ENCODE measurements at places on chromosomes 2 and 18.

DNA sequence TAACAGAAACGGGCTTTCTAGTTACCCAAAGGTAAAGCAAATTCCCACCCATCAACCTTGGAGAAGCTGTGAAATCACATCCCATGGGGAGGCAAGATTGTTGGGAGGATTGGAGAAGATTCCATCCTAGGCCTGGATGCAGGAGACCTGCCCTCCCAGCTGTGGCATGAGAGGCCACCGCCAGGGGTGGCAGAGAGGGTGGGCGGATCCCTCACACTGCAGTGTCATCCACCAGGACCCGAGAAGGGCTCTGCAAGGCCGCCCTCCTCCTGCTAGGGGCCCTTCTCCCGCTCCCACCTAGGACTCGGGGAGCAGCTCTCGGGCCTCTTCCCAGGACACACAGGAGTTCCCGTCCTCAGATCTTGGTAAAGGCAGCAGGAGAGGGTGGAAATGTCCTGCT is 15.5 kb upstream of the ATG16L1 start:
- DNase-seq, result peak; percentile 38
- peaks cover 19% of the 10 kb centered on the region for H3K4me1 ChIP-seq
- no peaks in the 10 kb centered on the region for H3K36me3 ChIP-seq
- no peak overlapping the region for H3K27ac ChIP-seq
- no peaks in the 10 kb centered on the region for H3K27me3 ChIP-seq

- no peaks in the 10 kb centered on the region for H3K4me1 ChIP-seq
- no peak for DNase-seq
- H3K27ac ChIP-seq, result no peak overlapping the region
Observed at GRCh38 chr2:215082446-215082845, 56.0 kb downstream of the ABCA12 start.

GRCh38 chr2:23569761-23570365 is 184.9 kb downstream of the KLHL29 start:
- H3K27ac ChIP-seq, result no peak overlapping the region
- peaks cover 61% of the 10 kb centered on the region for H3K27me3 ChIP-seq
- H3K36me3 ChIP-seq, result no peaks in the 10 kb centered on the region
- H3K4me3 ChIP-seq, result no peak overlapping the region

- H3K27me3 ChIP-seq, result no peaks in the 10 kb centered on the region
- H3K27ac ChIP-seq, result no peak overlapping the region
- peaks cover 70% of the 10 kb centered on the region for H3K36me3 ChIP-seq
- DNase-seq, result no peak
Observed at GRCh38 chr2:191385416-191386160, 140.4 kb downstream of the MYO1B start.

DNA sequence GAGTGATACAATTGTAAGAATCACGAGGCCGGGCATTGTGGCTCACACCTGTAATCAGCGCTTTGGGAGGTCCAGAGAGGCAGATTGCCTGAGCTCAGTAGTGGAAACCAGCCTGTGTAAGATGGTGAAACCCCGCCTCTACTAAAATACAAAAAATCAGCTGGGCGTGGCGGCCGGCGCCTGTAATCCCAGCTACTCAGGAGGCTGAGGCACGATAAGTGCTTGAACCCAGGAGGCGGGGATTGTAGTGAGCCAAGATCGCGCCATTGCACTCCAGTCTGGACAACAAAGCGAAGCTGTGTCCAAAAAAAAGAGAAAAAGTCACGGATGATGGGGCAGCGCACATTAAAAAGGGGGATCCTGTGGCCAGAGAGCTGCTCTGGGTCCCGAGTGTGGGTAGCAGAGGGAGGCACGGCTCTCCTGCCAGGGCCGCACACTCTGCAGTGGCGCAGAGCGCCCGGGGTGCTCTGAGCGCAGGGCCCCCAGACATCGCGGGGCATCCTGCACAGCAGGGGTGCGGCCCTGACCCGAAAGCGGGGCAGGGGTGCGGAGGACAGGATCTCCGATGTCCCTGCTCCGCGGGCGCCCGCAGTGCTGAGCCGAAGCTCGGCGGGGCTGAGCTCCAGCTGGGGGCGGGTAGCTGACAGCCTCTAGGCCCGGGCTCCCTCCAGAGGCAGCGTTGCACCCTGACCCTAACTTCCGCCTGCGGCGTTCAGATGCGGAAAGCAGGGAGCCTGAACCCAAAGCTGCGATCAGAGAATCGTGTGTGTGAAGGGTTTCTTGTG is 30.4 kb upstream of the RAB6D start:
- H3K36me3 ChIP-seq, result no peaks in the 10 kb centered on the region
- H3K27ac ChIP-seq, result no peak overlapping the region
- H3K27me3 ChIP-seq, result peaks cover 26% of the 10 kb centered on the region
- peak; percentile 14 for DNase-seq

GRCh38 chr2:212114489-212114888 is 424.1 kb downstream of the ERBB4 start:
- no peaks in the 10 kb centered on the region for H3K27me3 ChIP-seq
- no peaks in the 10 kb centered on the region for H3K36me3 ChIP-seq
- no peak overlapping the region for H3K27ac ChIP-seq
- H3K4me3 ChIP-seq, result no peak overlapping the region
- no peaks in the 10 kb centered on the region for H3K4me1 ChIP-seq

DNA sequence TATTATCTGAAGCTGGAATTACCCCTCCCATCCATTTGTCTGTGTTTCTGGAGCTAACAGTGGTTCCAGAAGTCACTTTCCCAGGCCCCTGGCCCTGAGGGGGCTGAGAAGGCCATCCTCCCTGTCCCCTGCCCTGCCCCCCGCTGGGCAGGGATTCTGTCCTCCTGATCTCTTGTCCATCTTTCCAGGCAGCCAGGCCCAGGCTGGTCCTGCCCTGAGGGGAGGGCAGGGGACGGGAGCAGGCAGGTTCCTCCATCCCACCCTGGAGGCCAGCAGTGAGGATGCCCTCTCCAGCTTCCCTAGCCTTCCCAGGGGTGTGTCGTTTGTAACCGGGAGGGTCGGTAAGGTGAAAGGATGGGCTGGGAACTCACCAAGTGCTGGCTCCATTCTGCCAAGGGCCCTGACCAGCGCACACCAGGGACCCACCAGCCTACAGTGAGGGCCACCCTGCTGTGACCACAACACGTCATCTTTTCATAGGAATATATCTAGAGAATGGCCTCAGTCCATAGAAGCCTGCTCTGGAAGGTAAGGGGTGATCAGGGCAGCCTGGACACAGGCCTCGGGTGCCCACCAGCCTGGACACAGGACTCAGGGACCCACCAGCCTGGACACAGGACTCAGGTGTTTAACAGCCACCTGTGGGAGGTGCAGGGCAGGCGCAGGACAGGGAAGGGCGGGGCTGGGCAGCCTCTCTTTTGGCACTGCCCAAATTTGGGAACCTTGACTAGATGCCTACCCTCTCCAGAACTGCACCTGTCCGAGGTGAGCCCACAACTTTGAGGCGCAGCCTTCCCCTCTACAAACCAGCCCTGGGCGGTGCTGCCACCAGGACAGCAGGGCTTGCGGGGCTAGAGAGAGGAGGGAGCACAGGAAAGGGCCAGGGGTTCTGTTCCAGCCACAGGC is 35.8 kb upstream of the GPC1 start:
- no peaks in the 10 kb centered on the region for H3K4me1 ChIP-seq
- H3K27me3 ChIP-seq, result peaks cover 98% of the 10 kb centered on the region
- H3K36me3 ChIP-seq, result no peaks in the 10 kb centered on the region
- no peak overlapping the region for H3K27ac ChIP-seq

DNA sequence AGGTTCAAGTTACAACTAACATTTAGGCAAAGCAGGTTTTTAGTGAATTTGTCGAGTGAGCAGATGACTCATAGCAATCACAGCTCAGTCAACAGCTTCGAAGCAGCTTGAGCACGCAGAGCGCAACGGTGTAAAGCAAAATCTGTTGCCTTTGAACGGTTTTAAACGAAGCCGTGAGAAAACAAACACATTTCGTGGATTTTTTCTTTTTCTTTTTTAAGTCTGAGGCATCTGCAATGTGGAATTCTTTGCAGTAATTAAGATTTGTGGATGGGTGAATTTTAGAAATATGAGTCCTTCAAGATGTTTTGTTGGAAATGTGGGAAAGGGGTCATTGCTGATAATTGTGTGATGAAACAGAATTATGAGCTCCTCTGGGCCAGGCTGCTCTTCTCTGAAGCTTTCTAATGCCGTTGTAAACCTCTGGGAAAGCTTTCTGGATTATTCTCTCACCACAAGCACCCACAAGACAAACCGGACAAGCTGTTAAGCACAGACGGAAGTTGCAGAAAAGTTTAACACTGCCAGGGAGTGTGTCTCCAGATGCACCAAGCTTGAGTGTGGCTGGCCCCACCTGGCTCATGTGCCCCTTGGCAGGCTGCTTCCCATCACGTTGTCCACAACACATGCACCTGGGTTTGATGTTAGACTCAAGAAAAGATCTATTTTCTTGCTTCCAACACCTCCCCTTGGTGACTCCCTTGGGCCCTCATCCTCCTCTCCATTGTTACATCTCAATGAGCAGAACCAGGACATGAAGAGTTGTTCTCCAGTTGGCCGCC is 224.7 kb downstream of the ACKR3 start:
- no peak overlapping the region for H3K27ac ChIP-seq
- H3K4me3 ChIP-seq, result no peak overlapping the region
- H3K27me3 ChIP-seq, result no peaks in the 10 kb centered on the region
- no peaks in the 10 kb centered on the region for H3K4me1 ChIP-seq

GRCh38 chr18:49243391-49243790 is 217.1 kb downstream of the DYM start:
- peaks cover 9% of the 10 kb centered on the region for H3K4me1 ChIP-seq
- no peaks in the 10 kb centered on the region for H3K27me3 ChIP-seq
- H3K27ac ChIP-seq, result no peak overlapping the region
- no peaks in the 10 kb centered on the region for H3K36me3 ChIP-seq
- no peak for DNase-seq

GRCh38 chr2:214631406-214631805 is 178.1 kb downstream of the BARD1 start:
- no peaks in the 10 kb centered on the region for H3K27me3 ChIP-seq
- no peak overlapping the region for H3K4me3 ChIP-seq
- no peaks in the 10 kb centered on the region for H3K4me1 ChIP-seq
- DNase-seq, result no peak

DNA sequence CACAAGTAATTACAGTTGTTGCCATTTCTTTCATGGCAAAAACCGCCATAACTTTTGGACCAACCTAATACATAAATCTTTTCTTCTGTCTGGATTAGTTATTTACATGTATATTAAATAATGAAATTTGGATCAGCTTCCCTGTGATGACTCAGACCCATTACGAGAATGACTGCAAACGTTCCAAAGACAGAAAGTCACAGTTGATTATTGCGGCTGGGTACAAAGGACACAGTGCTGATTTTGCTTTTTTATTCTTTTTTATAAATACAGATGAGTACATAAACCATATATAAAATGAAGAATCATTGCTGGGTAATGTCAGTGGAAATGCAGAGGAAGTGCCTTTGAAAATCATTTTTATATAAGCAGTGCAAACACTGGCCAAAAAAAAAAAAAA is 126.2 kb downstream of the TWIST2 start:
- no peaks in the 10 kb centered on the region for H3K36me3 ChIP-seq
- H3K4me1 ChIP-seq, result no peaks in the 10 kb centered on the region
- no peak for DNase-seq
- H3K27me3 ChIP-seq, result peaks cover 2% of the 10 kb centered on the region
- no peak overlapping the region for H3K4me3 ChIP-seq

DNA sequence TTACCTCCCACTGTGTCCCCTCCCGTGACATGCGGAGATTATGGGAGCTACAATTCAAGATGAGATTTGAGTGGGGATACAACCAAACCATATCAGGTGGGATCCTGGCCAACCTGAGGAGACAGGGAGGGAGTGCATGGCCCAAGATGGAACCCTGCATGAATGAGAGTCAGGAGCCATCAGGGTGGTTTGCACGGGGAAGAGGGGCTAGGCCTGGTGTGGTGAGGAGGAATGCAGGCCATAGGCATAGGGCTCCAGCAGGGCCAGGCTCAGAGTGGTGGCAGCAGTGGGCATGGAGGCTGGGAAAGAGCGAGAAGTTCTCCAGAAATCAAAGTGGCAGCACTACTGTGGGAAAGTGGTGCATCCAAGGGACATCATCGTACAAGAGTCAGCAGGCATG is 74.0 kb upstream of the BCL2L11 start:
- H3K36me3 ChIP-seq, result no peaks in the 10 kb centered on the region
- no peak overlapping the region for H3K4me3 ChIP-seq
- H3K4me1 ChIP-seq, result peaks cover 23% of the 10 kb centered on the region
- H3K27me3 ChIP-seq, result peaks cover 1% of the 10 kb centered on the region

DNA sequence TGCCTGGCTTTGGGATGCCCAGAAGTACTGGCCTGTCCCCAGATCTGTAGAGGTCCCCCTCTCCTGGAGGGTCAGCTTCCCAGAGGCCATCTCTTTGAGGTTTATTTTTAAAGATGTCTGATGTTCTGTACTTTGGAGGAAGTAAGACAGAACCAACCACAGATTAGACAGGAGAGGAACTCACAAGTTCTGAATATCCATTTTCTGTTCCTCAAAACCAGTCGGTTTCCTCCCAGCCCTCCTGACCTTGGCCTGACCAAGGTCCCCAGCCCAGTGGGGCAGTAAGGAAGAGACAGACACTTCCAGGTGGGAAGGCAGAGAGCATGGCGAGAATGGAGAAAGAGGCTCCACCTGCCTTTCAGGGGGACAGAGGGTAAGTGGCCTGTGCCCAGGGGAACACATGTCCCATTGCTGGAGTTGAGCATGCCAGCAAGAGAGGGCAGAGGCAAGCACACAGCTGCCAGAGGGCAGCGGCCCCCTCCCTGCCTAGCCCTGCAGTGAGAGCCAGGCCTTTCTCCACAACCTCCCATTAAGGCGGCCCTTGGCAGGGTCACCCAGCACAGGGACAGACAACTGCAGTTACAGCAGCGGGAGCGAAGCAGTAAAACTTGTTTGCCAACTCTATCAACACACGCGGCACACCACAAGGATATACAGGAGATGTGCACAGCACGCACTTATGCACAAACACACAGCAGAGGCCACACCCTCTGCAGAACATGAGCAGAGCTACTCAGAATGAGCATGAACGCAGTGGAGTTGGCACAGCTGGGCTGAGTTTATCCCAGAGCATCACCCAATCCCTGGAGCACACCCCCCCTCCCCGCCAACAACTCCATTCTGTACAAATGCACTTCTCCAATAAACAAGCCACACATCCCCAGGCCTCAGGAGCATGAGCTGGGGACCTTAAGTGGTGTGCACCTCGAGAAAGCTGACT is 18.5 kb upstream of the SEMA4C start:
- H3K27ac ChIP-seq, result no peak overlapping the region
- DNase-seq, result no peak
- H3K36me3 ChIP-seq, result no peaks in the 10 kb centered on the region
- H3K27me3 ChIP-seq, result peaks cover 68% of the 10 kb centered on the region
- no peak overlapping the region for H3K4me3 ChIP-seq

- peaks cover 18% of the 10 kb centered on the region for H3K4me1 ChIP-seq
- no peak overlapping the region for H3K4me3 ChIP-seq
- H3K27me3 ChIP-seq, result peaks cover 1% of the 10 kb centered on the region
- DNase-seq, result no peak
- no peak overlapping the region for H3K27ac ChIP-seq
Observed at GRCh38 chr18:46156124-46156745, 52.0 kb downstream of the HAUS1 start.

DNA sequence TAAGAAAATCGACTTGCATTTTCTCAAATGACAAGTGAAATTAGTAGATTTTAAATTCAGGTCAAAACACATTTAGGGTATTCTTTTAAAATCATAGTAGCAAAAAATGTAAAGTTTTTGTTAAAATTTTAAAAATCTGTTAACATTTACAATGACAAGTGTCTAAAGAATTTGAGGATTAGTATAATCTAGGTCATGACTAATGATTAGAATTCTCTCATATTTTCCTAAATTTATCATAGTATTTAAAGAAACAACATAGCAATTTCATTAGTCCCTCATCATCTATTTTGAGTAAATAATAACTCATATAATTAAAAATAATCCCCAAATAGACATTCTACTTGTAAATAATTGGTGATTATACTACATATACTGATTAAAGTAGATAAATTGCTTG is 23.6 kb downstream of the THUMPD2 start:
- DNase-seq, result no peak
- no peak overlapping the region for H3K27ac ChIP-seq
- no peak overlapping the region for H3K4me3 ChIP-seq
- no peaks in the 10 kb centered on the region for H3K27me3 ChIP-seq
- peaks cover 24% of the 10 kb centered on the region for H3K36me3 ChIP-seq
- H3K4me1 ChIP-seq, result no peaks in the 10 kb centered on the region

All from HepG2 (cell line).